ENCODE measurements at places on chromosomes 11 and 22.

- no peak for DNase-seq
These were observed 549.1 kb downstream of the MN1 start for GRCh38 chr22:27252282-27253049.

- DNase-seq, result no peak
These were observed 537.6 kb downstream of the TBC1D22A start for GRCh38 chr22:47299863-47300697.

DNA sequence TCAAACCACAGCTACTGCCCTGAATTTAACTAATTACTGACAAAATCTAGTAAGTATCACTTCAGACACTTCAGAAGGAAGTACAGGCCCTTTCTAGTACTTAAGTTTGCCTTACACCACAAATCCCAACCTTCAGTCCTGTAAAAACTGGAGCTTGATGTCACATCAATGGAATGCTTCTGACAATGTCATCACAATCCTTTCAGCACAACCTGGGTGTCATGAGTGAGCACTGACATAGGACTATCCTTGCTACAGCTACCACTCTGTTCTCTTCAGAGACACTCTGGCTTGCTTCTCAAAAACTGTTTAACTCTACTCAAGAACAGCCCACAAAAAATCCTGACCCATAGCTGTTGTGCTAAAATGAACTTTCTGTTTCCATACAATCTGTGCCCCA is 108.2 kb downstream of the RRM1 start:
- no peak for DNase-seq

DNA sequence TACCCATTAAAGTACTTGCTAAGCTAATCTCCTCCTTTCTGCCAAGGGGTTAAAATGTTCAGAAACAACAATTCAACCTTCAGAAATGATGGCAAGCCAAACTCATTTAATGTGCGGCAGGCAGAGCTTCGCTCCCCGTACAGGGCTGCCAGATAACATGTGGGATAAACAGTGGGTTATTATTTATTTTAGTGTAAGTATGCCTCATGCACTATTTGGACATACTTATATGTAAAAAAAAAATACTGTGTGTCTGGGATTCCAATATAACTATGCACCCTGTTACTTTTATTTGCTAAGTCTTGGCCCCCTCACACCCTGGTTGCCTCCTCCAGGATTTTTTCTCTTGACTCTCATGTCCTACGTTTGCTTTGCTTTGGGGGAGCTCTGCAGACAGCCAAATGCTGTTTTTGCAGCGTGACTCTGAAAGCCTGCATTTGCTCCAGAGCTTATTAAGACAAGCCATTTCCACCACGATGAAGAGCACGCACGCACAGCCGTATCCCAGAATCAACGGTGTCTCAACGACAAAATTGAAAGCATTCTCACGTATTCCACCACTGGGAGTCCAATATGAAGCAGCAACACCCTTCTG is 86.5 kb upstream of the SHANK2 start:
- DNase-seq, result no peak

DNA sequence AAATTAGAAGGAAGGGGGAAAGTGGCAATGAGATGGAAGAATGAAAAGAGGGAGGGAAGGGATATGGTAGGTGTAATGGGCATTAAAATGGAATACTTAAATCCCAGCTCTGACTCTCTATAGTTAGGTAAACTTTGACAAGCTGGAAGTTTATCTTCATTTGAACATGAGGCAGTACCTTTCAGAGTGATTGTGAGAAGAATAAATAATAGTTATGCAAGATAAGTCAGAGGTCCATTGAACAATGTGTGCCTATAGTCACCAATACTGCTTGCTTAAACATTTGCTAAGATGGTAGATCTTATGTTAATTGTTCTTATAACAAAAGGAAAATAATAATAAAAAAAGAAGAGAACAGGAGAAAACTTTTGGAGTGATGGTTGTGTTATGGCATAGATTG is 545.8 kb upstream of the CCDC90B start:
- DNase-seq, result no peak

DNA sequence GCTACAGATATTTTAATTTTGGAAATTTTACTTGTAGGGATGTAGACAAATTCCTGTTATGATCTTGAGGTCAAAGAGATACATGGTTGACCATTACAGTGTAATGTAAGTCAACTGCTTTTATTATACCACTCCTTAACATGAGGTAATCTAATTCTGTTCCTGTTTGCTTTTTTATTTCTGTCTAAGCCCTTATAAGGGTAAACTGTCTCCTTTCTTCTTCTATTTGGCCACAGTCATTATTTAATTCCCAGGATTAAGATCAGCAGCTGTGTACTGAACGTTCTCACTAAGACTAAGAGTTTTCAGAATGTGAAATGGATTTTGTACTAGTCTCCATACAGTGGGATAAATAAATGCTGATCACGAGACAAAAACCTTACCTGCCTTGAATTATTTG is 32.8 kb downstream of the C2CD3 start:
- DNase-seq, result no peak

- DNase-seq, result no peak
These were observed 28.4 kb upstream of the NECTIN1 start for GRCh38 chr11:119757378-119757777.

- DNase-seq, result no peak
These were observed 45.3 kb downstream of the LMO1 start for GRCh38 chr11:8218409-8218808.

DNA sequence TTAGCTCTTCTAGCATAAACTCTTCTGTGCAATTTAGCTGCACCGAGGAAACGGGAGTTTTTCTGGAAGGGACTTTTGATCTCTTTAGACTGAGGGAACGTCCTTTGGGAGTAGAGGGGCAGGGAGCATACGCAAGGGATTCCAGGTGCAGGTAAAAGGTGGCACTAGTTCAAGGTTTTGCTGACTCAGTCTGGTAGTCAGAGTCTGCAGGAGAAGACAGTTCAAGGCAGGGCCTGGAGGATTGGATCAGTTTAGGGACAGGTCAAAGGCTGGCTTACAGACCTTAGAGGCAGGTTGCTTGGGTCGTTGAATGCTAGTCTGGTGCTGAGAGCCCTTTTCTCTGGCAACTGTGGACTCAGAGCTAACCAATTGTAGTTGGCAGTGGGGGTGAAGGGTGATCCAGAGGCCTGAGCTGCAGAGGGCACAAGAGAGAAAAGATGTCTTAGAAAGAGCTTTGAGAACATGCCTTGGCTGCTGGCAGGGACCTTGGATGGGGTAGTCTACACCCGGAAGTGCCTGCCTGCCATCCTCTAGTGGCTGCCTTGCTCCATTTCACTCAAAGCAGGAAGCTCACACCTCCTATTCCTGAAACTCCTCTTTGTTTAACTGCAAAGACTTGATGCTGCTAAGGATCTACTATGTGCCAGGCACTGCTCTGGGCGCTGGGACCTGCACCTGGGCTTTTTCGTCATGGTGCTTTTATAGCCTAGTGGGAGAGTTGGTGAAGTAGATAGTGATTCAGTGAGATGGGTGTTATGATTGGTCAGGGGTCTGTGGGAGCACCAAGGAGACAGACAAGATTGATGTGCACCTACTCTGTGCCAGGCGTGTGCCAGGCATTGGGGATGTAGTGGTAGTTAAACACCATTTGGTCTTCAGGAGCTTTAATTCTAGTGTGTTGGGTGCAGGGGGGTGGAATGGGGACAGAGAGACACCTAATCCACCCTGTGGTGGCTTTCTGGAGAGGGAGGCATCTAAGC is 17.1 kb downstream of the MIAT start:
- no peak for DNase-seq

DNA sequence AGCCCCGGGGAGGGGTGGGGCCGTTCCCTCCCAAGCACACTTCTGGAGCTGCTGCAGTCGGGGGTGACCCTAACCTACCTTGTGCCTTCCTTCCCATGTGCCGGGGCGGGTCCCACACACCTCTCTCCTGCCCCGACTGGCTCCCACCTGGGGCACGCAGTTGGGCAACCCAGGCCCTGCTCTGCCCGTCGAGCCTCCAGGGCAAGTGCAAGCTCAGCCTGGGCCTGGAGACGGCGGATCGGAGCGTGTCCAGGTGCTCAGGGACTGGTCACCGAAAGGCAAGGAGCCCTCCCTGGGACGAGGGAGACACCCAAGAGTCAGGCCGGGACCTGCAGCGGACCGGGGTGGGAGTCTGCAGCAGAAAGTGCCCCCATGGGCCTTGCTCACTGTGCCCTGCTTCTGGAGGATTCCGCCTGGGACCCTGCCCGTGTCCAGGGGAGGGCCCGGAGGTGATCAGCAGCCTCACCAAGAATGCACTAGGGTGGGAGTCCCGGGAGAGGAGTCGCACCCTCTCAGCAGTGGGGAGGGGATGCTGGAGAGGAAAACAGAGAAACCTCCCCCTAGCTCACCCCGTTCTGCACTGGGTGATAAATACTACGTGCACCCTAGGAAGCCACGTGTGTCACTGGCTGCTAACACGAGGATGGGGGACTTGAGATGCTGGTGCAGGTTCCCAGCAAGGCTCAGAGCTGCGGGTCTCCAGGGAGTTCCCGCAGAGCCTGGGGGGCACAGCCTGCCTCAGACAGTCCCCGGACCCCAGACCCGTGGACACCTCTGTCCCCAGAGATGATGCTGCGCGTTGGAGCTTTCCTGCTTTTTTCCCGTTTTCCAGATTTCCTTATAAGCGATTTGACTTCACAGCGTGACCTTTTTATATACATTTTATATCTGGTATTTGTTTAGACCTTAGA is 5.2 kb upstream of the GATD1 start:
- no peak for DNase-seq

DNA sequence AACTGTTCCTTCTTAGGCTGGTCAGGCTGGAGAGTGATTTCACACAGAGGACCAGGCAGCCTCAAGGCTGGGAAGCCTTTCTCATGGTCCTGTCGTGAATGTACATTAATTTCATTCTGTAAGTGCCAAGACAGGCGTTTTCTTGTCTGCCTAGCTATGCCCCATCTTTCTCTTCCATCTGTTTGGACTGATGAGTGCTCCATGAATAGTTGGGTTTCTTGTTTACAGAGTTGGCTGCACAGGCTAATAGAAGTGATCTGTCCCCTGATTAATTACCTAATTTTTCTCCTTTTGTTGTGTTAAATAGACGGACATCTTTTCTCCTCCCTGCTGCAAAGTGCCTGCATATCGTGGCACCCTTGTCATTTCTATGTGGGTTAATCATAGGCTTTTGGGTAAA is 135.8 kb upstream of the NARS2 start:
- DNase-seq, result no peak

- DNase-seq, result no peak
These were observed 92.8 kb upstream of the FIBIN start for GRCh38 chr11:26901162-26901561.

- no peak for DNase-seq
These were observed 61.8 kb upstream of the POU2AF2 start for GRCh38 chr11:111183706-111184105.

DNA sequence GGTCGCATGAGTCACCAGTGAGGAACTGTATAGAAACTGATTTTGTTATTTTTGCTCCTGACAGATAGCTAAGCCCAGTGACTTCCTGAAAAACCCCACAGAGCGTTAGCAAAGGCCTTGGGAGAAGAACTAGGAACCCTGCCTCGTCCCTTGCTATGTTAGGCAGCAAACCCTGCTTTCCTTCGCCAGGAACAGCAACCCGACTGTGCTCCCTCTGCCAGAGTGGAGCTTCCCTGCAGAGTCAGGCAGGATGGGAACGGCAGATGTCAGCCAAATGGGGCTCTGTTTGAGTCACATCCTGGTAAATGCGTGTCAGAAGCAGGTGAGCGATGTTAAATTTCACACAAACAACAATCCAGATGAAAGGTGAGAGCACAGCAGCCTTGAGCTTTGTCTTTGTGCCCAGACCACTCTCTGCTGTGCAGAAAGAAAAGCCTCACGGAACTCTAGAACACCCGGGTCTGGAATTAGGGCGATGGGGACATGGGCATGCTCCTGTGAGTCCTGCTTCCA is 186.6 kb downstream of the ADAMTS15 start:
- DNase-seq, result no peak
